ENCODE measurements at places on chromosomes 5 and 9.

DNA sequence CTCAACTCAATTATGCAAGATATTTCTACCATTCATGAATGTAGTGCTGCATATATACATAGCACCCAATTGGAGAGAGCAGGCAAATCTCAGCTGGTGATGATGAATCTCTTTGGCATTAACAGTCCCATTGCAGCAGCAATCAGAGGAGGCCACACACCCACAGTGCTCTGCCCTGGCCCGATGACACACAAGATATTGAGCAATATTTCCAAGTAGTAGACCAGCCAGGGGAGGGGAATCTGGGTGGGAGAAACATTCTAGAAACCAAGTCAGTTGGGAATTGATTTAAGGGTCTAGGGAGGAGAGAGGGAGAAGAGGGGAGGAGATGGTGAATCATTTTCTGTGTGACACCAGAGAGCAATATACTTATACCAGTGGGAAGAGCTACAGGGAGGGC is 14.9 kb upstream of the C5orf63 start:
- no peak for DNase-seq

DNA sequence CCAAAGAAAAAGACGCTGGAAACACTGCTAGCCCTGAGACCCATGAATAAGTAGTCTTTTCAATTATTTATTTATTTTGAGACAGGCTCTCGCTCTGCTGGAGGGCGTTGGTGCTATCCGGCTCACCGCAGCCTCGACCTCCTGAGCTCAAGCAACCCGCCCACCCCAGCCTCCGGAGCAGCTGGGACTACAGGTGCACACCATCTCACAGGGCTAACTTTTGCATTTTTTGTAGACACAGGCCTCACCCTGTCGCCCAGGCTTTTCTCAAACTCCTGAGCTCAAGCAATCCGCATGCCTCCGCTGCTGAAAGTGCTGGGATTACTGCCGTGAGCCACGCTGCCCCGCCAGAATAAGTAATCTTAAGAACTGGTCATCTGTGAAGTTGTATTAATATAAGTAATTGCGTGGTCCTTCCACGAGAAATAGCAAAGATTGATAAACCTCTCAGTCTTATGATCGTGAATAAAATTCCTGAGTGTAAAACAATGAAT is 1.6 kb downstream of the ANXA2R start:
- no peak for DNase-seq

GRCh38 chr5:40680741-40681362 is 1.1 kb downstream of the PTGER4 start:
- DNase-seq: no peak

DNA sequence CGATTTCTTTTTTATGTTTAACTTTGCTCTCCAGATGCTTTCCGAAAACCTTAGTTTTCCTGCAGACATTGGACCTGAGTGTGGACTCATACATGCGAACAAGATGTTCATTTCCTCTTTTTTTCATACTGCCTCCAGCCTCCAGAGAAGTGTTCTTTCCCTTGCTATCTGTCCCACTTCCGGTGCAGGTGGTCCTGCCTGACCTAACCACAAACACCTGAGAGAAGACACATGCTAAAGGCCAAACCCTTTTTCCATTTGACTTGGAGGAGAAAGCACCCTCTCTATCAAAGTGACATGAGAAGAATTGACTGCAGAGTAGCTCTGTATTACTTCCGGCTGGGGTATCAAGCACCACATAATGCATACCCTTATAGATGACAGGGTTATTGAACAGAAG is 334.0 kb downstream of the ARHGEF28 start:
- DNase-seq: no peak

DNA sequence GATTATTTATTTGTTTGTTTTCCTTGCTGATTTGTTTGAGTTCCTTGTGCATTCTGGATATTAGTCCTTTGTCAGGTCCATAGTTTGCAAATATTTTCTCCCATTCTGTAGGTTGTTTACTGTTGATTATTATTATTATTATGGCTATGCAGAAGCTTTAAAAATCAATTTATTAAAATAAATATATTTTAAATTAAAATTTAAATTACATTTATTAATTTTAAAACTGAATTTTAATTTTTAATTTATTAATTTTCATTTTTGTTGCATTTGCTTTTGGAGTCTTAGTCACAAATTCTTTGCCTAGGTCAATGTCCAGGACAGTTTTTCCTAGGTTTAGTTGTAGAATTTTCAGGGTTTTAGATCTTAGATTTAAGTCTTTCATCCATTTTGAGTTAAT is 50.9 kb downstream of the SVEP1 start:
- no peak for DNase-seq

DNA sequence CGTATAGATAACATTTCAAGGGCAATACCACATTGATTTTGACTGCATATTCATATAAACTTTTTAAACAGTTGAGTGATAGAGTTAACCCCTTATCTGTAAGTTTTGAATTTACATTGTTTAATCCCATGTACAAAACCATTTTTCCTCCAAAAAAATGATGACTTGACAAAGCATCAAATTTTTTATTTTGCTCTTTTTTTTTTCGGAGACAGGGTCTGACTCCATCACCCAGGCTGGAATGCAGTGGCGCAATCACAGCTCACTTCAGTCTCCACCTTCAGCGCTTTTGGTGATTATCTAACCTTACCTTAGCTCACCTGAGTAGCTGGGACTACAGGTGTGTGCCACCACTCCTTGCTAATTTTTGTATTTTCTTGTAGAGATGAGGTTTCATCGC is 1670.1 kb upstream of the CDH9 start:
- DNase-seq: no peak

- DNase-seq: no peak
Observed at GRCh38 chr5:170292179-170293104, 5.1 kb downstream of the LCP2 start.

DNA sequence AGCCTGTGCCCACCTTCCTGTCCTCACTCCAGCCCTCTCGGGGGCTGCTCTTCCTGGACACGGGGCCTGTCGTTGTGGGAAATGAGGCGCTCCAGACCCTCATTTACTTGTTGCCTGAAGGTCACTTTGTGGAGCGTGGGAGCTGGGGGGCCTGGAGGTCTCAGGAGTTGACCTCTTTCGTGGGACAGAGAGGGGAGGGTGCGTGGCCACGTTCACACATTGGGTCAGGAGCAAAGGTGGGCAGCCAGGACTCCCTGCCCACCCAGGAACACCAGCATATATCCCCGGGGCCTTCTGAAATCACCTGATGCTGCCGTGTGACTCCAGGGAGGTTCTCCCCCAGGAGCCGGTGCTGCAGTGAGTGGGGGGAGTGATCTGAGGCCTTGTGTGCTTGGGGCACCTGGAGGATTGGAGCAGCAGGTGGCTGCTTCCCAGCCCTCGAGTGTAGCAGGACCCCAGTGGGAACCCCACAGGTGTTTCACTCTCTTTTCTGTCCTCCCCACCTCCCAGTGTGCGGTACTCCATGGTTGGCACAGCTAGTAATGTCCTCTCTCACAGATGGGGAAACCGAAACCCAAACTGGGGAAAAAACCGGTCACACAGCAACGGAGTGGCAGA is 20.3 kb downstream of the NCS1 start:
- no peak for DNase-seq

DNA sequence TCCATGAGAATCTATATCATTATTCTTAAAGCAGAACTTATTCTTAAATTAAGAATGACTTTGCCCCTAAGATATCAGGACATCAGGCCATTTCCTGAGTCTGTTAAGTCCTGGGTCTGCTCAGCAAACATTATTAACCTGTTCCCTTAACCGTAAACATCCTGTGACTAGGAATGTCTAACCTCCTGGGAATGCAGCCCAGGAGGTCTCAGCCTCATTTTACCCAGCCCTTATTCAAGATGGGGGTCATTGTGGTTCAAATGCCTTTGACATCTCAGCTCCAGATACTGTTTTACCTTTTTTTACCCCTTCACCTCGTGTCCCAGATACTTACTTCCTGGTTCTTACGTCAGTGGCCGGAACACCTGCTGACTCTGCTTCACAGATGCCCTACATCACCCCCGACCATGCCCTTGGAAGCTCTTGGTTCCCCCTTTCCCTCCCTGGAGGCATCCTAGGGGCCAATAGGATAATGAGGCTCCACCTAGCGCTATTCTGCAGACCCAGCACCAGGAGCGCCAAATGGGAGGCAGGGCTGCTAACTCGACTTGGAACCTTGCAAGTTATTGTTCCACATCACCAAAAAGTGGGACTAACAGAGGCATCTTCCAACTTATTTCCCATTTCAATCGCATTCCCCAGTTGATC is 182.5 kb downstream of the MED10 start:
- DNase-seq: no peak

DNA sequence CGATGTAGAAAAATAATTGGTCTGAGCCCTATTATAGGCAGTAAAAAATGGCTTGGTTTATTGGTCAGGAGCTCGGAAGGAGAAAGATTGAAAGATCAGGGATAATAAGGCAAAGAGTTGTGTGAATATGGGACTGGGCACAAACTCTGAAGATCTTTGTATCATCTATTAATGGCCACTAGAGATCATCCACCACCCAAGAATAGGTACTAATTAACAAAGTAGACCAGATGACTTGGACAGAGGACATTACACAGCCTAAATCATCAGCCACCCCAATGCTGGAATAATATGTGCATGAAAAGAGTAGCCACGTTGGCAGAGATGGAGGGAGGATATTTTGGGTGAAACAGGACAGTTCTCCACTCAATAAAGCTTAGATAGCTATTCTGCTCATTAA is 364.1 kb downstream of the EFNA5 start:
- DNase-seq: no peak

DNA sequence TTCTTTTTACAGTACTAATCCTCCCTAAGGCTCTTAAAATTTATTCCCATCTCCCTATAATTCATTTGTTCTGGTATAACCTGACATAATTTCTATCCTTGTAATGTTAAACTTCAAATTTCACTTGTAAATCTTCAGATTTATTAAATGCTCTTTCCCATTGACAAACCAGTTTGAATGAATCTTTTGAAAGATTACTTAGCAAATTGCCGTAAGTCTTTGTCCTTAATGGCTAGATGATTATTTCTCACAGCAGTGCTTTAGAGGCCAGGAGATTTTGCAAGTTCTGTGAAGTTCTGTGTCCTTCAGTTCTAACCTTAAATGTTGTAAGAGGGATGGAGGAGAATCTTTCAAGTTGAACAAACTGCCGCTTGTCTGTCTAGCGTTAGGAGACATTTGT is 4.2 kb downstream of the SLC44A1 start:
- DNase-seq: no peak

DNA sequence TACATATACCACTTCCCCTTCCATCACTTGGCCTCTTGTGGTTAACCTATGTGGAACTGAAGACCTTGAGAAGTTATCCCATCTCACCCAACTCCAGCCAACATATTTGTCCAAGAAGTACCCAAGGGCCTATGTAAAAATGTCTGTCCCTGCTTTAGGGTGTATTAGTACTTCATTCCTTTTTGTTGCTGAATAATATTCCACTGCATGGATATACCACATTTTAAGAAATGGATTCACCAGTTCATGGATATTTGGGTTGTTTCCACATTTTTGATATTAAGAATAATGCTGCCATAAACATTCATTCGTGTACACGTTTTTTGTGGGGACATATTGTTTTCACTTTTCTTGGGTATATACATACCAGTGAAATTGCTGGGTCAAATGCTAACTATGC is 28.6 kb downstream of the IDNK start:
- no peak for DNase-seq

DNA sequence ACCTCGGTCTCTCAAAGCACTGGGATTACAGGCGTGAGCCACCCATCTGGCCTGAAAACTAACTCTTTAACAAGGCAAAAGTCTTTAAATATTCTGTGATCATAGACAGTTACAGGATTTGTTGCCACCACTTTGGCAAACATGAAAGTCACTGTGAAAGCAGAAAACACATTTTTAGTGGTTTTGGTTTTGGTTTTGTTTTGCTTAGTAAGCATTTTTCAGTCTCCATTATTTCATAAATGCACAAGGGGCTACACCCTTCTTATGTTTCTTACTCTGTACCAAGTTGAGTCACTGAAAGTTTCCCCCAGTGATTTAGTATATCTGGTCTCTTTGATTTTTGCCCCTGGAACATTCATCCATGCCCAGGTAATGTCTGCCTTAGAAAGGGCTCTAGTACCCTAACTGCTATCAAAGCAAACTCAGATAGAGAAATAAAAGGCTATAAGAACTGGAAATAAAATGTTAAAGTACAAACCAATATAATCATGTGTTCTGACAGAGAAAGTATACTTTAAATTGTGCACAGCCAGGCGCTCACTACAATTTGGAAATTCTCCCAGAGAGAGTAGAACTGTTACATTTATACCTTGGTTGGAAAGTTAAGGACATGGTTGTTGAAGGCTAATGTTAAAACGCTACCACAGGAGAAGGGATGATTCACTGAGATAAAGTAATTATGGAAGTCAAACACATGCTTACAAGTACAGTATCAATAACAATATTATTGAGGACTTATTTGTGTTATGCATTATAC is 1022.5 kb upstream of the DMAC1 start:
- DNase-seq: no peak

- no peak for DNase-seq
Observed at GRCh38 chr9:95147452-95148207, 169.9 kb downstream of the FANCC start.

GRCh38 chr5:114448481-114448880 is 86.6 kb downstream of the KCNN2 start:
- DNase-seq: no peak

DNA sequence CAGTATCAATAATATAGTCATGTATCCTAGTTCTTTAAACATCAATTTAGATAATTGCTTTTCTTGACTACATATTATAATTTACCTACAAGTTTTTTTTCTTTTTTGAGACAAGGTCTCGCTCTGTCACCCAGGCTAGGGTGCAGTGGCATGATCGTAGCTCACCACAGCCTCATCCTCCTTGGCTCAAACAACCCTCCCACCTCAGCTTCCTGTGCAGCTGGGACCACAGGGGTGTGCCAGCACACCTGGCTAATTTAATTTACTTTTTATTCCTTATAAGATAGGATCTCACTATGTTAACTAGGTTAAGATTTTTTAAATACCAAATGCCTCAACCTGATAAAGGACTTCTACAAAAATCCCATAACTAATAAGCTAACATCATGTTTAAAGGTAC is 21.1 kb downstream of the UIMC1 start:
- no peak for DNase-seq

DNA sequence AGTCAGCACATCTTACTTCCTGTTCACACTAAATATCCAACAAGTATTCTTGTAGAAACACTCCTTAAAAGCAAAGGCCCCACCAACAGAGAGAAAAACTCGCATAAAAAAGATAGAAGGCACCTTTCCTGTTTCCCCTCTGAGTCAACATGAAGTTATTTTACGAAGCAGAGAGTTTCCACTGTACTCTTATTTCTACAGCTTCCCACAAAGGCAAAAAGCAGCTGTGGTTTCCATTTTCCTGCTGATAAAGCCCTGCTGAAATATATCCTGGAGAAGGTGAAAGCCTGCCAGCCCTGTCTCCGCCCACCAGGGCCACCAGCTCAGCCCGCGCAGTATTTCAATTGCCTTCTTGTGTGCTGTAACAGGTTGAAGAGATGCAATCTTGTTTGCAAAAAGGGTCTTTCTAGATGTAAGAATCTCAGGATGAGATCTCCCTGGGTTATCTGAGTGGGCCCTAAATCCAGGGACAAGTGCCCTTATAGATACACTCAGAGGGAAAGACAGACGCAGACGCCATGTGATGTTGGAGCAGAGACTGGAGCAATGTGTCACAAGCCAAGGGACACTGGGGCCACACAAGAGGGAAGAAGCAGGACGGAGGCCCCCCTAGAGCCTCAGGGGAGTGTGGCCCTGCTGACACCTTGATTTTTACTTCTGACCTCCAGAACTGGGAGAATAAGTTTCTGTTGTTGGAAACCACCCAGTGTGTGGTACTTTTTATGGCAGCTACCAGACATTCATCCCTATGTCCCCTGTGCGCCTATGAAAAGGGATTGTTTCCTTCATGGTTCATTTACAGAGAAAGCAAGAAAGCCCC is 19.9 kb downstream of the SEMA4D start:
- no peak for DNase-seq

Data from C1 segment of cervical spinal cord (tissue), 14 donors.